ENCODE measurements at places on chromosomes 7 and 10.
A peak's percentile ranks its signal among the peaks of the same experiment; 100 is the strongest.

GRCh38 chr10:48456361-48456804, 148.5 kb downstream of the ARHGAP22 start:
- DNase-seq, result peak; percentile 15

- peak; percentile 64 for DNase-seq
Observed at GRCh38 chr10:60801522-60801921, 23.2 kb downstream of the CDK1 start.

- DNase-seq, result no peak
Observed at GRCh38 chr7:50147951-50148808, 55.1 kb upstream of the ZPBP start.

DNA sequence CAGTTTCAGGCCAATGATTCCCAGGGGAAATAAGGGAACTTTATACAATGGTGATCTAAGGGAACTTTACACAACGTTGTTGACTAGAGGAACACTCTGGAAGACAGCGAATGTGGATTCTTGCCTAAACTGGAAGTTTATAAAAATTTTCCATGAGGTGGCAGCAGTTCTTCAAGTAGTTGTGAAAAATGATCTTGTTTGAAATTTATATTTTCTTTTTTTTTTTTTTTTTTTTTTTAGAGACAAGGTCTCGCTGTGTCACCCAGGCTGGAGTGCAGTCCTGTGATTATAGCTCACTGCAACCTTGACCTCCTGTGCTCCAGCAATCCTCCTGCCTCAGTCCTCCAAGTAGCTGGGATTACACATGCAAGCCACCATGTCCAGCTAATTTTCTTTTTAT, 32.1 kb upstream of the GTF2I start:
- DNase-seq, result no peak

- DNase-seq, result no peak
Observed at GRCh38 chr10:124173298-124173900, 80.0 kb upstream of the CHST15 start.

- no peak for DNase-seq
Observed at GRCh38 chr10:120415709-120416330, 41.2 kb upstream of the PLPP4 start.

GRCh38 chr10:116146372-116147140, 126.5 kb downstream of the GFRA1 start:
- DNase-seq, result no peak

- DNase-seq, result no peak
Observed at GRCh38 chr7:113087071-113087998, 708 bp upstream of the GPR85 start.

DNA sequence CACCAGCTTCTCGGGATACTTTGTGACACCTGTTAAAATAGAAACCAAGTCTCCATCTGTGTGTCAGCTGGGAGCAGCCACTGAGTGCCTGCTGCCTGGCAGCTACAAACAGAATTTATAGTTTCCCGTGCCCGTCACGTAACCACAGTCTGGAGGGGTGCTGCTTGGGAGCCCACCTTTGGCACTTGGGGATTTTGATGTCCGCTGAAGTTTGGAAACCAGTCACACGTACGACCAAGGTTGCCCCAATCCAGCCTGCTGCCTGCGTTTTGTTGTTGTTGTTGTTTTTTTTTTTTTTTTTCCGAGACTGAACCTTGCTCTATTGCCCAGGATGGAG, 1.6 kb downstream of the TRRAP start:
- DNase-seq, result no peak

DNA sequence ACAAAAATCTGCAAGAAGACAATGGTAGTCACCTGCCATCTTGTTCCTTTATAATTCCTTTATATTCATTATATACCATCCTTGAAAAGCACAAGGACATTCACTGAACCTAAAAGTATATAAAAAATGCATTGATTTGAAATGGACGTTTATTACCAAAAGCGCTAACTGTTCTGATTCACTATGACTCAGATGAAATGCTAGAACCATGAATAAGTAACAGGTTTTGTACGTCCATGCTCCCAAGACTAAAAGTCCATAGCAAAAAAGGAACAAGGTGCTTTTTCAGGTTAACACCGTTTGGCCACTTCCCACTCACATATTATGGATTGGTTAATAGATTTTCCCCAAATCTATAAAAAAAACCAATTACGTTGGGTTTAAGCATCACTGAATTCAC, 109.4 kb downstream of the PPP1R17 start:
- DNase-seq, result no peak

DNA sequence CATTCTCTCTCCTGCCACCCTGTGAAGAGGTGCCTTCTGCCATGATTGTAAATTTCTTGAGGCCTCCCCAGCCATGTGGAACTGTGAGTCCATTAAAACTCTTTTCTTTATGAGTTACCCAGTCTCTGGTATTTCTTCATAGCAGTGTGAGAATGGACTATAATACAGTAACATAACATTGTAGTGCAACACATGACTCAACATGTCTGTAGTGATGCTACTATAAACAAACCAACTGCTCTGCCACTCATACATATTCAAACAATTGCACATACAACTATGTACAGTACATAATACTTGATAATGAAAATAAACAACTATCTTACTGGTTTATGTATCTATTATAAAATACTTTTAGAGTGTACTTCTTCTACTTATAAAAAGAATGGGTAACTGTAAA, 7.1 kb downstream of the ATOH7 start:
- DNase-seq, result no peak

- no peak for DNase-seq
Observed at GRCh38 chr7:92133133-92133736, 1.0 kb downstream of the CYP51A1 start.

DNA sequence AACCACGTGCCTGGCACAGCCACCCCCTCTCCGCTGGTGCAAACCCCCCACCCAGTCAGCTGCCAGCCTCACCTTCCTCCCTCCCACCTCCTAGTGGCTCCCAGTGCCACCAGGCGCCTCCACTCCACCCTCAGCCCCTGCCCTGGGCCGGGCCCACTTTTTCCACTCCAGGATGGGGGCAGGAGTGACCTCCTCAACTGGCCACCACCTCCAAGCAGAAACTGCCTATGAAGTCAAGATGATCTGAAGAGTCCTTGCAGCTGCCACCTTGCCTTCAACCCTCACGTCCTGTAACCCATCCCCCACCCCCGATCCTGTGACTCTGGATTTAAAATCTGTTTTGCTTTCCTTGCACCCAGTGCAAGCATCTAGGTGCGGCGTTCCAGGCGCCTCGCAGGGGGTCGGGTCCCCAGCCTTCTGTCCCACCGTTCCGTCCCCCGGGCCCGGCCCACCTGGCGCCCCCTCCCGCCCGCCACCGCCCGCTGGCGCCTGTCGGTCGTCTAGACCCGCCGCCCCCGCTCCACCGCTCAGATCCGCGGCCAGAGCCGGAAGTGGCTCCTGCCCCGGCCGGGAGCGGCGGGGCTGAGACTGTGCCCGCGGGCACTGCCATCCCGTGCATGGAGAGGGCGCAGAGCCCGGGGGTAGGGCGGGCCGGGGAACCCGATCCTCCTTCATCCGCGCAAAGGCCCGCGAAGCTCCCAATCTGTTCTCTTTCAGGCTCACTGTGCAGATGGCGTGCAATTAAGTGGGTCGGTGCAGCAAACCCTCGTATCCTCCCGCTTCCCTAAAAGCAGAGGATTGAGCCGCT, 51.2 kb upstream of the GTF2I start:
- DNase-seq, result peak; percentile 42

- peak; percentile 78 for DNase-seq
Observed at GRCh38 chr10:76218035-76218434, 786.6 kb downstream of the LRMDA start.

- peak; percentile 43 for DNase-seq
Observed at GRCh38 chr7:107725138-107725740, 18.7 kb upstream of the CBLL1 start.

DNA sequence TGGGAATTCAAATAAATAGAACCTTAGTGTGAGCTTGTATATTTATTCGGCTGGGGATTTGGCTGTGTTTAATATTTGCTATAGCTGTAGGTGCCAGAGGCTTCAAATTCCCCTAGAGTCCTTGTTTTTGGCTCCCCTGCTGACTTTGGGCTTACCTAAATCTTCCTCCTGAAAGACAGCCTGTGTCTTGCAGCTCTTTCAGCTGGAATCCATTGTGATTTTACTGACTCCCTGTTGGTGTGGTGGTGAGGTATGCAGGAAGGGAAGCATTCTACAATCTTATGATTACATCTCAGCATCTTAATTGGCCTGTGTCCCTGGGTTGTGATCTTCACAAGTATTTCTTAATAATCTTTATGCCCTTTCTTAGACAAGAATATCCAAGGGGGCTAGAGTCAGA, 25.9 kb downstream of the FOXI2 start:
- no peak for DNase-seq

GRCh38 chr7:95595746-95596197, 544 bp downstream of the PDK4 start:
- no peak for DNase-seq

GRCh38 chr10:132607961-132608495, 70.4 kb downstream of the INPP5A start:
- no peak for DNase-seq

- DNase-seq, result no peak
Observed at GRCh38 chr10:70053841-70054288, 1.2 kb downstream of the MACROH2A2 start.

GRCh38 chr10:82377608-82378007, 502.6 kb downstream of the NRG3 start:
- no peak for DNase-seq

- no peak for DNase-seq
Observed at GRCh38 chr10:54985732-54986131, 184.7 kb upstream of the PCDH15 start.

- peak; percentile 83 for DNase-seq
Observed at GRCh38 chr10:132001238-132001972, 19.7 kb upstream of the BNIP3 start.

GRCh38 chr10:88458209-88458608, 124.9 kb downstream of the RNLS start:
- DNase-seq, result no peak

DNA sequence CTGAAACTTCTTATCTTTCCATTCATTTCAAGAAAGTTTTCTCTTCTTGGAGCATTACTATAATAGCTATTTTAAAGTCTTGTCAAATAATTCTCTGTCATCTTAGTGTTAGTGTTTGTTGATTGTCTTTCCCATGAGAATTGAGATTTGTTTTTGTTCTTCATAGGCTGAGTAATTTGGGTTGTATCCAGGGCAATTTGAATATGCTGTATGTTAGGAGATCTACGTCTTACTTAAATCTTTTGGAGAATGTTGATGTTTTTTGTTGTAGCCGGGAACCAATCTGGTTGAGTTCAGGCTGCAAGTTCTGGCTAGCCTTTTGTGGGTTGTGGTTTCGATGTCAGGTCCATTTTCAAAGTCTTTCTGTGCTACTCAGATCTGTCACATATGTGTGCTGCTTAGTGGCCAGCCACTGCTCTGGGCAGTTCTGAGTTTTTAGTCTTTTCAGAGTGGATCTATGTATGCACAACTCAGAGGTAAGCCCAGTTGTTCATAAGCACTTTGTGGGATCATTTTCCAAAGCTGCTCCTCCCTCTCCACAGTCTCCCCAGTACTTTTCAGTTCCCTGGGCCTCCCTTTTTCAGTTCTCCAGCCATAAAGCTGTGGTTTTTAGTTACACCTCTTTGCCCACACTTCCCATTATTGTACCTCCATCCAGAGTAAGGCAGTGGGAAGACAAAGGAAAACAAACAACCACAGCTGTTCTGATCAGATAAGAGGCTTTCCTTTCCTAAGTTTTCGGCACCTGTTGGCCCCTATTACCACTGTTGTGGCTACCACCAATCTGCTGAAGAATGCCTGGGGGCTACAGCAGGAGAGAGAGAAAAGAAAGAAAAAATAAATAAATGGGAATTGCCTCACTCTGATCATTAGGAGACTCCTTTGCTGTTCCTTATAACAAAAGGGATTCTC, 4.7 kb upstream of the CCNJ start:
- no peak for DNase-seq

GRCh38 chr7:140983802-140984201, 30.9 kb downstream of the MRPS33 start:
- no peak for DNase-seq

- DNase-seq, result no peak
Observed at GRCh38 chr10:112535531-112535951, 88.5 kb downstream of the VTI1A start.

- DNase-seq, result no peak
Observed at GRCh38 chr7:70919481-70920073, 212.4 kb upstream of the GALNT17 start.

GRCh38 chr7:96097835-96098234, 224.1 kb downstream of the SLC25A13 start:
- DNase-seq, result no peak

- no peak for DNase-seq
Observed at GRCh38 chr7:76282344-76283253, 19.9 kb upstream of the HSPB1 start.

GRCh38 chr10:15237351-15237750, 68.9 kb upstream of the NMT2 start:
- no peak for DNase-seq

GRCh38 chr7:27103489-27104226, 1.2 kb upstream of the HOXA2 start:
- no peak for DNase-seq

- DNase-seq, result no peak
Observed at GRCh38 chr7:116505278-116505677, 5.7 kb downstream of the CAV2 start.

GRCh38 chr7:97014145-97014750, 8.9 kb downstream of the DLX6 start:
- DNase-seq, result no peak

DNA sequence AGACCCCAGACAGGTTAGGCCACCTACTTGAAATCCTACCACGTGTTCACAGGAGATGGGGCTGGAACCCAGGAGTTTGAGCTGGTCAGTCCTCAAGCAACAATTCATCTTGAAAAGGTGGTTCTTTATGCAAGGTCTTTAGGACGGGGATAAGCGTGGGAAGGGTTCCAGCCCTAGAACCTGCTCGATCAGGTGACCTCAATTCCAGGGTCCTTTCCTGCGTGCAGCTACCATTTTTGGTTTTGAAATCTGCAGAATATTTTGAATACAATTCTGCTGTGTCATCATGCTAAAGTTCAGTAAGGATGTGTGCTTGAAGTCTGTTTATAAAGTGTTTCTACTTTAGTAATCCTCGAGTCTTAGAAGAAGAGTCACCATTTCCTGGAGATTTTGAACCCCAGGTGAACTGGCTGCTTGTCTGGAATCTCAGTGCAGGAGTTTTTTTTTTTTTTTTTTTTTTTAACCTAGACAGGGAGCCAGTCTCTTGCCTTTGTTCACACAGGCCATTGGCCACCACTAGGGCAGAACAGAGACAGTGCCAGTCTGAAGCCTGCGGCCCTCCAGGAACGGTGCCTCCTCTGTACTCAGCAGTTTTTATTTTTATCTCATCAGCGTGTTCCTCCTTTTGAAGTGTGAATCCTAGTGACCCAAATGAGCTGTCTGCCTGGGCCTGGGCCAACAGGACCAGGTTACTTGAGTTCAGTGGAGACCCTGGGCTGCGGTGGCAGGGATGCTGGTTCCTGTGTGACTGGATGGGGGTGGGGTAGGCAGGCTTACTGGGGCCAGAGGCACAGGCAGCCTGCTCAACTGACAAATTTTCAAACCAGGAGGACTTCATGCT, 54.6 kb downstream of the EEPD1 start:
- no peak for DNase-seq
